ENCODE measurements at places on chromosomes 3 and 15. TPM values are rescaled to one million over a fixed set of nuclear protein-coding genes. Genes with fewer than 3 reads are reported as not detected.

Gene LRRC58
- 12.3 TPM for total RNA-seq

Gene A4GNT
- not detected for total RNA-seq

Gene GABRB3
- total RNA-seq = not detected

Gene PRR20G
- total RNA-seq = not detected

GRCh38 chr3:132488151-132488550 lies 70.8 kb downstream of the DNAJC13 start:
- DNase-seq = peak; percentile 34

DNA sequence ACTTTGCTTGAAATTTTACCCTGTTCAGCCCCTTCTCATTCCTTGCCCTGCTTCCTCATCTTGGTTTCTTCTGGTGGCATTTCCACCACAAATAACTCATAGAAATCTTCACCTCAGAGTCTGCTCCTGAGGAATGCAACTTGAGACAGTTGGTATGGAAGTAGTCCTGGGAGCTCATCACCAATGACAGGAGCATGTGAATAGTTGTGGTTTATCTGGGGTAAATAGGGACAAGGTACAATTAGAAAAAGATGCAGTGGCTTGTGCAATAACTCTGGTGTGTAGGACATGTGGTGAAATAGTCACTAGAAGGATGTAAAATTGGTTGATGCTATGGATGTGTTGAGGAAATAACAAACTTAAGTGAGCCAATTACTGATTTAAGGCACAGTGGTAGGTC lies 72.7 kb upstream of the CHRNA7 start:
- DNase-seq = no peak

- DNase-seq = no peak
These were observed 273.1 kb upstream of the SGO1 start for GRCh38 chr3:20458994-20459716.

- DNase-seq = no peak
These were observed 23.9 kb downstream of the VGLL3 start for GRCh38 chr3:86967062-86967461.

DNA sequence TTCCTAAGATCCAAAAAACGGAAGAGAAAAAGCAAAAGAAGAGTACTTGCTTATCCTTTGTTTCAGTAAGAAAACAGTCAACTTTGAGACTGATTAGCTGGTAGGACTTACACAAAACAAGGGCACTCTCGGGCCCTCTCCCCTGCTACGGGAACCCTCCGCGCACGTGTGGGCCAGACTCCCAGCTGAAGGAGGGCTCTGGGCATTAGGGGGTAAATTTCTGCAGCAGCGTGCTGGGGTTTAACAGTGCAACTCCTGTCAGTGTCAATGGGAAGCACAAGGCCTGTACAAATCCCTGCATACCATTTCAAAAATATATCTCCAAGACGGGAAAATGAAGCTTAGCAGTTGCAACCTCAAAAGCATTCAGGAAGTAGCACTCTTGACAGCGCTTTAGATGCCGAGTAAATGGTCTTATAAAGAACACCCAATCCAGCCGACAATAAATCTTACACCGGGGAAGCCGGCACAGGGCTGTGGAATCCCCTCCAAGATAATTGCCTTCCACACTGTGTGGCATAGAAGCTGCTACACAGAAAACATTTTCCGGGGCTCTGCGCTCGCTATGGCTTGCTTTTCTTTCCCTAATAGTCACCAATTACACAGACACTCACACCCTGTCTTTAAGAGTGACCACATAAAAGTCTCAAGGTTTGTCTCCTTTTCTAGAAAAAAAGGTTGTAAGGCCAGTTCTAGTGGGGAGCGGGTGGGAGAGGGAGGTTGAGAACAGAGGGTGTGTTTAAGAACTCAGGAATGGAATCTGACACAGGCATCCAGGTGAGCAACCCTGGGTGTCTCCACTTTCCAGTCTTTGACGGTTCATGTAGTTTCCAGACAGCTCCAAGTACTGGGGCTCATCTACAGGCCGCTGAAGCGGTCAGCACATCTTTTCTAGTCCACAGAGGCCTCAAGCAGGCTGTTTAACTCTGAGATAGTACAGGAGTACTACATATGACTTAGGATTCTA lies 512.7 kb downstream of the FOXP1 start:
- DNase-seq = no peak

- DNase-seq = no peak
These were observed 863.7 kb upstream of the SEMA6D start for GRCh38 chr15:46853600-46853999.

DNA sequence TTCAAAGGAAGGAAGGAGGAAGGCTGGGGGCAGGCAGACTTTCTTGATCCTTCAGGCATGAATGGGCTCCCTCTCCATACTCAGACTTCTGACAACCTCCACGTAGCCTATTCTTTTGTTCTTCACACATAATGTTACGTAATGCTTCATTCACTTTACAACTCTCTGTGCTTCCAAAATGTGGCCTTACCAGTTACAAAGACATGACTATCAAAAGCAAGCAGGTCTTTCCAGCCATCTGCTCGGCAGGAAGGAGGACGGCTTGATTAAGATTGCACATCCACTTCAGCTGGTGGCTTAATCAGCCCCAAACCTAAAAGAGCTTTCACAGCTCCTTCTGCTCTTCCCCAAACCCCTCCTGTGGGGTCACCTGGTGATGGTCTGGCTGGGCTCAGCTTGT lies 263.2 kb downstream of the XXYLT1 start:
- no peak for DNase-seq

DNA sequence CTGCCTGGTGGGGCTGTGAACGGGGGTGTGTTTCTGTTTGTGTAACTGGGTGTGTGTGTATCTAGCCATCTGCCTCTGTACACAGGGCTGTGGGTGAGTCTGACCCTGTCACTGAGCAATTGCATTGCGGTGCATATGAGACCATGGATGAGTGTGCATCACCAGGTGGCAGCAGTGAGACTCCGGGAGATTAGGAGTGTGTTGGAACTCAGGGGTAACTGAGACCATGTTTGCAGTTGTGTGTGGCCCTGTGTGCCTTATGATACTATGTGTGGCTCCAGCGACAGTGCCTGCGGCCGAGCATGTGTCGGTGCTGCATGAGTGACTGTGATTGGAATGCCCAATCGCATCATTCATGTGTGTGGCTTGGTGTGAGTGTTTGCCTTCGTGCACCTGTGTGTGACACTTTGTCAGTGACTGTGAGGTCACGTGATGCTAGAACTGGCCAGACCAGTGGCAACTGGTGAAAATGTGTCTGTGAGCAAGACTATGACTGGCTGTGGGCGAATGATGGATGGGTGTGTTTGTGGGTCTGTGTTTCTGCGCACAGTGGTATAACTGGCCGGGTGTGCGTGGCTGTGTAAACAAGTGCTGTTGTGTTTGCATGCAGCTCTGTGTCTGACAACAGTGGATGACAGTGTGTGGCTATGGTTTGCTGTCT lies 14.0 kb downstream of the VILL start:
- DNase-seq = peak; percentile 50

DNA sequence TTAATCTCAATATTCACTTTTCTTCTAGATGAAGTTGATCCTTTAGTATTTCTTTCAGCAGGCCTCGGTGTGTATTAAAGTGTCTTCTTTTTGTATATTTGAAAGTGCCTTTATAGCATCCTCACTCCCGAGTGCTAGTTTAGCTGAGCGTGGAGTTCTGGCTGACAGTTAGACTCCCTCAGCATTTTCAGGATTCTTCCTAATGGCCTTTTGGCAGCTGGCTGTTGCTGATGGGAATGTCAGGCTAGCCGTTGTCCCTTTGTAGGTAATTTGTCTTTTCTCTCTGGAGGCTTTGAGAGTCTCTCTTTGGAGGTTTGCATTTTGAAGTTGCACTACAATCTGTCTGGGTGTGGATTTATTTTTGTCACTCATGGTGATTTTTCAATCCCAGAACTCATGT lies 94.4 kb downstream of the SRGAP3 start:
- DNase-seq = no peak

DNA sequence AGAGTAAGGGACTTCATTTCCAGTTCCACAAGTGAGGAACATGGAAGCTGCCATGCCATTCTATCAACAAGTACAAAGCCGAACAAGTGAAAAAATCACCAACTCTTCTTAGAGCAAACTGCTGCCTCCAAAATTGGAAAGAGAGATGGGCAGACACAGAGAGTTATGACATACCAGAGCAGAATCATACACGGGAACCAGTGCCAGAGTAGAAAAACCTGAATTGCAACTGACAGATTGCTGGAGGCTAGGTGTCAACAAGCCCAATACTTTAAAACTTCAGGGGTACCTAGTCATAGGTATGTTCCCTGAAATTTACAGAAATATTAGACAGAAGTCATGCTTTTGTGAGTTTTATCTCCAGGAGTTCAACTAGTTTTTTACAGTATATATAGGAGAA lies 62.0 kb downstream of the TTBK2 start:
- DNase-seq = no peak

GRCh38 chr15:71626596-71627088 lies 183.7 kb upstream of the NR2E3 start:
- no peak for DNase-seq

DNA sequence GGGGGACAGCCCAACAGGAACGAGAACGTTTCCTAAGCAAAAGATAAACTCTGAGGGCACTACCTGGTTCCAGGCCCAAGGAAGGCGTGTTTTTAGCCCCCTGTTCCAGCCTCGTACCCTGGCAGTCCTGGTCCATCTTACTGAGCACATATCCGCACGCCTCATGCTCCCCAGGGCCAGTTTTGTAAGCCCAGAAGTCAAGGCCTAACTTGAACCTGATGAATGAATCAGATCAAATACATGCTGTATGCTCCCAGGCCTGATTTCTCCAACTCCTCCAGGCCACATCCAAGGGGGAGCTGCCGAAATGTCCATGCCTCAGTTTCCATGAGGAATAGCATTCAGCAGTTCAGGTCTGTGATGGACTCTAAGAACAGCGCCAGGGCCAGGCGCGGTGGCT lies 14.3 kb upstream of the DOCK3 start:
- DNase-seq = no peak

GRCh38 chr3:185204894-185205293 lies 49.0 kb downstream of the EHHADH start:
- no peak for DNase-seq
